ENCODE measurements at places on chromosomes 6 and 20.

- no peak for DNase-seq
These were observed 74.4 kb downstream of the ELOVL4 start for GRCh38 chr6:79872986-79873385.

DNA sequence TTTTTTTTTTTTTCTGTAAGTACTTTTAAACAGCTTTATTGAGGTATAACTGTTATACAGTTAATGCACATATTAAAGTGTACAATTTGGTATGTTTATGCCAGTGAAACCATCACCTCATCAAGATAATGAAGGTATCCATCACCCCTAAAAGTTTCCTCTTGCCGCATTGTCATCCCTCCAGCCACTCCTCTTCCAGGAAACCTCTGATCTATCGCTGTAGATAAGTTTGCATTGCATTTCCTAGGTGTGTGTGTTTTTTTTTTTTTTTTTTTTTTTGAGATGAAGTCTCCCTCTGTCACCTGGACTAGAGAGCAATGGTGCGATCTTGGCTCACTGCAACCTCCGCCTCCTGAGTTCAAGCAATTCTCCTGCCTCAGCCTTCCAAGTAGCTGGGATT lies 3.1 kb downstream of the SLX4IP start:
- no peak for DNase-seq

- no peak for DNase-seq
These were observed 846 bp downstream of the ZSCAN31 start for GRCh38 chr6:28335040-28335563.

DNA sequence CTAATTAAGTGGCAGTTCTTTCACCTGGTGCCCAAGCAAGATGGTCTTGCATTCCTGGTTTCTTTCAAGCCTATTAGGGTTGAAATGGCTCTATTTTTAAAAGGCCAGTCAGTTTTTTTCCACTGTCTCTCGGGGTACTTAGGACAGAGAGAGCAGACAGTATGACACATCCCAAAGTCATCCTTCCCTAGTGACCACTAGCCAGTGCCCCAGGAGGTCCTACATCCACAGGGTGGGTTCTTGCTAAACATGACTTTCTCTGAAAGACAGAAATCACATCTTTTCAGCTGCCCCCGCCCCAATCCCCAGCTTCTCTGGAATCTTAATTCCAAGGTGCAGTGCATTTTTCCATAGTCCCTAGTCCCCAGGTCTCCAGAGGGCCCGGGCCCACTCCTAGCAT lies 192.4 kb downstream of the SLC24A3 start:
- no peak for DNase-seq

DNA sequence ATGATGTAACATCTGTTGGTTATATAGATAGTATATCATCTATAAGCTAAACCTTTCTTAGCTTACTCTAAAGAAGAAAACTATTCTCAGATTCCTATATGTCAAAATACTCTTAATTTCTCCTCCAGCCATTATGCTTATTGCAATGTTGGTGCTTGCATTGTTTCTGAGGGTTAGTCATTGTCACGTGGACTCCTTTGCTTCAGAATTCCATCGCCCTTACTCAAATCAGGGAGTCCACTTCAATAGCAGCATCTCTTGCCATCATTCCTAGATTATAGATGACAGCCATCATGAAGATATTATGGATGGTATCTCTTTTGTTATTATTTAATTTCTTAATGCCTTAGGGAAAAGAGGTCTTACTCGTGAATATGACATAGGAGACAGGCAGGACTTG lies 776.1 kb downstream of the TENT5A start:
- DNase-seq, result no peak

DNA sequence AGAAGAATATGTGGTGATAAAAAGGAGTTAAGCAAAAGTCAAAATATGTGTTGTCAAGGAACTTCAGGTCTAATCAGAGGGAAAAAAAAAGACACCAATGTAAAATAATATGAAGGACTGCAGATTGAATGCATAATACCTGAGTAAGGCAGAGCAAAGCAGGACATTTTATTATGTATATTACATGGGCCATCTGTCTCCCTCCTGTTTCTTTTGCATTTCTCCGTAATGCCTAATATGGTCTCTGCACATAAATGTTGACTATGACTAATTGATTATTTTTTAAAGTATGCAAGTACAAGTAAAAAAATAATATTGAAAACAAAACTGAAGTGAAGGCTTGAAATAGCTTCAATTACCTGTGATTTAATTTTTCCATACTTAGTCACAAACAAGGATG lies 384.7 kb upstream of the MAN1A1 start:
- DNase-seq, result no peak

DNA sequence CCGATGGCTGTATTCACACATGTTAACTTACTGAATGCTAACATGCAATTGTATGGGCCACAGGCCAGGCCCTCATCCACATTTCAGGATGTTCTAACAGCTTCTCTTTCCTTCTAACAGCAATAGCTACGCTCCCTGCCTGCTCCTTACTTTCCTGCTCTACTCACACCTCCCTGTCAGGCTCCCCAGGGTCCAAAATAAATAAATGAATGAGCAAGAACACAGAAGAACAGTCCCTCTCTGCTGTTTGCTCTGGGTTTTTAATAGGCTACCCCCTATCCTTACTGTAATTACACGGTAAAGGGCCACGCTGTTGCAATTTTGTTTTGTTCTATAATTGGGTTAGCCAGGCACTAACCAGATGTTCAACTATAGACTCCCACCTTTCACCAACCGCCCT lies 135.6 kb downstream of the GMDS start:
- DNase-seq, result no peak

DNA sequence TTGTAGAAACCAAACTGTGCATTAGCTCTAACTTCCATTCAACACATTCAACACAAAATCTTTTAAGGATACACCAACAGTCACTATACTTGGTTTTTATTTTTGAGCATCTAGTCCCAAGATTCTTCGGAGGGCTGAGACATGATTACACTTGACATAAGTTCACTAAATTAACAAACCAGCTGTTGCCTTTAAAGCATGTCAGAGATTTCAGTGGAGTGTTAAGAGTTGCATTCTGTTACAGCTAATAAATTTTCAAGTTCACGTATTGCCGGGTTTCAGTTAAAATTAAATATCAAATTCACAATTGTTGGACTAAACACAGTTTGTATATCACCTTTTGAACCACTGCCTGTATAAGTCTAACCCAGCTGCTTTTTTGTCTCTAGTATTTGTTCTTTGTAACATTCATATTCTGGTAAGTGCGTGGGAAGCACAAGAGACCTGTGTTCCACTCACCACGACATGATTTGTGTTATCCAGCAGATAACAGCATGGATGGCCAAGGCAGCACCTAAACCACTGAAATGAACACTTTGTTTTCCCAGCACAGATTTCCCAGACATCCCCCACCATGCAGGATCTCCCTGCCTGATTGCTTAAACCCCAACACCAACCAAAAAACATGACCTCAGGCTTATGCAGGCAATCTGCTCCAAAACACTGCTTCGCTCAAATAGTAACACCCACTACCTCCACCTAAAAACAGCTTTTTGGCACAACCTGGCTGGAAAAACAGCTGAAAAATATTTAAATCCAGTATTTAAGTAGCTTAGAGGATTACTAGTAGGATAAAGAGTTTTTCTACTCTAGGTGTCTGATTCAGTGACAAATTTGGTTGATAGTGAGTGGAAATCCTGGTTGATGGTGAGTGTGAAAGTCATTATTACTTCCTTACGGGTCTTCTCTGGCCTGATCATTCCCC lies 286.5 kb upstream of the NT5E start:
- DNase-seq, result no peak

GRCh38 chr6:83459663-83460062 lies 28.8 kb upstream of the ME1 start:
- DNase-seq, result no peak

- no peak for DNase-seq
These were observed 203.4 kb downstream of the MYLK4 start for GRCh38 chr6:2547355-2547754.

- DNase-seq, result no peak
These were observed 22.3 kb downstream of the DNMT3B start for GRCh38 chr20:32784369-32785080.

DNA sequence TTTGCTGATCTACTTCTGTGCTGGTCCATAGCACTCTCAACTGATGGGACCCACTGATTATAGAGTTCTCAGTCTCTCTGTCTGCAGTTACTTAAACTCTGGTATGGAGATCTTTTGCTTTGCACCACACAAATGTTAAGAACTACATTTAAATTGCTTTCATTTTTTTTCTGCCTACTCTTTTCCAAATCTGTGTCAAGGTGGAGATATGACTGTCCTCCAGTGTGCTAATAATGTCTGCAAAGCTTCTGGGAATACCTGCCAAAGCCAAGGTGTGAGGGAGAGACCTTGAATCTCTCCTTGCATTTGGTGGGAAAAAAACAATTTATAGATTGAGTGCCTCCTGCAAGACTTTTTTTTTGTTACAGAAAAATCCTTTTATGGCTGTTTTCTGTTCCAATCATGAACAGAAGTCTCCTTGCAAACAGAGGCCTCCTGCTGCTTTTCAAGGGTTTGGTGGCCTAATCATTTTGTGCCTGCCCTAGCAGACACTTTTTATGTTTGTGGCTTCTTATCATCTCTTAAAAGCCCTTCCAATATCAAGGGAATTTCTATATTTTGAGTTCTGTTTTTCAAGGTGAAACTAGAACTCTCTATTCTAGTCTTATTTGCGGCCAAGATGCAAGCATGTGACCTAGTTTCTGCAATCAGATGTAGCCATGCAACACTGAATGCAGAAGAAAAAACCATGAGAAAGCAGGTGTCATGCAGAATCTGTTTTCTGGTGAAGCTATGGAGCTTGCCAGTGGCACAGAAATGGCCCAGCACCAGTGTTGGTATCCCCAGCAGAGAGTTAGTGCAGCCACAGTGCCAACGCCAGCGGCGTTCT lies 23.2 kb upstream of the AKIRIN2 start:
- DNase-seq, result no peak

GRCh38 chr20:49541733-49542513 lies 26.0 kb downstream of the PTGIS start:
- peak; percentile 58 for DNase-seq

- no peak for DNase-seq
These were observed 254.4 kb upstream of the PMEPA1 start for GRCh38 chr20:57964011-57964862.

- DNase-seq, result no peak
These were observed 21.6 kb downstream of the TFAP2B start for GRCh38 chr6:50840112-50840810.

DNA sequence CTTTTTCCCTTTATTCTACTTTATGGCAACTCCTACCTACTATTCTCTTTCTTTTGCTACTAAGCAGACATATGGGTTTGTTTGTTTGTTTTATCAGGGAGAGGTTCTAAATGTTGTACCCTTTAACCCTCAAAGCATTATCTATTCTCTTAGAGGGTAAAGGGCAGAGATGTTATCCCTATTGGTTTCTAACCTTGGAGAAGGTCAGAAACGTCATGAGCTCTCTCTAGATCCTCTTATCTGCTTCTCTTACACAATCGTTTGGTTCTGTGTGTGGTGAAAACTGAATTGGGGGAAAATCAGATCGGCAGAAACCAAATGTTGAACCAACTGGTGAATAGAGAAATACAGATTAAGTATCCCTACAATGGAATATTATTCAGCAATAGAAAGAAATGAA lies 6.4 kb upstream of the MPC1 start:
- DNase-seq, result no peak

DNA sequence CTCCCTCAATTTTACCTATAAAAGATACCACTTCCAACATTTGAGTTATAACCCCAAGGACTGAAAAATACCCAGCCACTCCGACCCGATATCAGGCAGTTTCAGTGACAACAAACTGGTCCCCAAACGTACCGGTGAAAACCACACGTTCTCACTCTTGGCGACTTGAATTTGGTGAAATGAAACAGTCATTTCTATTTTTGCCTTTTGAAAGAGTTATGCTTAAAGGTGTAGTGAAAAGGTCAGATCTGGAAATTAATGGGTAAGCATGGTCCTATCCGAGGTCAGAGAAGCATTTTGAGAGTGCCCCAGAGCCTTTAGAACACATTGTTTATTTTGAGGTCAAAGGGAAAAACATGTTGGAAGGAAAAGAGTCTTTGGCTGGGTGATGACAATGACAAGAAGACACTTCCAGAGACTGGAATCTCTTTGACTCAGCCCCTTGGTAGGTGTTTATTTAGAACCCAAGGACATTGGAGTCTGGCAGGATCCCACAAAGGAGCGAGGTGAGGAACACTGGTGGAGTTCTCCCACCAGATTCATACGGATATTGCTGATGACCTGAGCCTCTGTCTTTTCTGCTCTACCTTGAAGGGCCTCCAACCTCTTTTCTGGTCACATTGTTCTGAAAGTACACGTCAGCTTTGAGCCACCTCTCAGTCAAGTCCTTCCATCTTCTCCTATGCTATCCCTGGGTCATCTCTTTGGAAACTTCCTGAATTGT lies 235.0 kb downstream of the GMPR start:
- DNase-seq, result no peak

- no peak for DNase-seq
These were observed 11.8 kb downstream of the ADTRP start for GRCh38 chr6:11766589-11767450.

DNA sequence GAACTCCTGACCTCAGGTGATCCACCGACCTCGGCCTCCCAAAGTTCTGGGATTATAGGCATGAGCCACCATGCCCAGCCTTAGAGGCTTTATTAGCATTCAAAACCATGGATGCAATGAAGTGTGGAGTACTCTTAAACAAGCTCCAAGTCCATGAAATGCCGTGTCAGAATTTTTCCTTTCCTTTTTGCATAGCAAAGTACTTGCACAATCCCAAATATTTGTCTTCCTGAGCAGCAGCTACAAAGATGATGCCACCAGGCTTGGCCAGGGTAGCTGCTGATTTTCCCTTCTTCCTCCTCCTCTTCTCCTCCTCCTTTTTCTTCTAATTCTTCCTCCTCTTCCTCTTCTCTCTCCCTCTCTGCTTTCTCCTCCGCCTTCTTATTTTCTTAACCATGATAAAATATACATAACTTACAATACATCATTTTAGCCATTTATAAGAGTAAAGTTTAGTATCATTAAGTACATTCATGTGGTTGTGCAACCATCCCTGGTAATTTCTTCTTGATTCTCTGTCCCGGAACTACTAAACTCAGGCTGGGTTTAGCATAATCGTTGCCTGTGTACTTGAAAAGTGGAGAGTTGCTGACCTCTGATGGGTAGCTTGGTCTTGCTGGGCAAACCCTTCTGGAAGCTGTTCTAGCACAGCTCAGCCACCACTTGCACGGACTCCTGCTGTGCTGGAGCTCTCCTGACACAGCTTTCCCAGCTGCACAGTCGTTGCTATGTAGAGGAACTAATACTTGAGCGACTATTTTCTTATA lies 20.3 kb downstream of the MUCL3 start:
- DNase-seq, result no peak

GRCh38 chr6:114339706-114340105 lies 3.1 kb downstream of the HS3ST5 start:
- DNase-seq, result no peak

- DNase-seq, result no peak
These were observed 19.9 kb downstream of the CAPN11 start for GRCh38 chr6:44178424-44179071.
